ENCODE measurements at places on chromosomes 1 and 21.

- no peak for DNase-seq
These were observed 795.2 kb upstream of the TMPRSS15 start for GRCh38 chr21:19198801-19199200.

- no peak for DNase-seq
These were observed 32.2 kb downstream of the SDCCAG8 start for GRCh38 chr1:243288062-243288461.

DNA sequence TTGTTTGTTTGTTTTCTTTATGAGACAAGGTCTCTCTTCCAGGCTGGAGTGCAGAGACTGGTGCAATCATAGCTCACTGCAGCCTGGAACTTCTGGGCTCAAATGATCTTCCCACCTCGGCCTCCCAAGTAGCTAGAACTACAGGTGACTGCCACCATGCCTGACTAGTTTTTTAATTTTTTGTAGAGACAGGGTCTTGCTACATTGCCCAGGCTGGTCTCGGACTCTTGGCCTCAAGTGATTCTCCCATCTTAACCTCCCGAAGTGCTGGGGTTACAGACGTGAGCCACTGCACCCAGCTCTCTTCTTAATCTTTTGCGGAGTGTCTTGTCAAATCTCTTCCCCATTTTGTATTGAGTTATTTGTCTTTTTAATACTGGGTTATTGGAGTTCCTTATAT, 32.6 kb upstream of the PARP1 start:
- no peak for DNase-seq

DNA sequence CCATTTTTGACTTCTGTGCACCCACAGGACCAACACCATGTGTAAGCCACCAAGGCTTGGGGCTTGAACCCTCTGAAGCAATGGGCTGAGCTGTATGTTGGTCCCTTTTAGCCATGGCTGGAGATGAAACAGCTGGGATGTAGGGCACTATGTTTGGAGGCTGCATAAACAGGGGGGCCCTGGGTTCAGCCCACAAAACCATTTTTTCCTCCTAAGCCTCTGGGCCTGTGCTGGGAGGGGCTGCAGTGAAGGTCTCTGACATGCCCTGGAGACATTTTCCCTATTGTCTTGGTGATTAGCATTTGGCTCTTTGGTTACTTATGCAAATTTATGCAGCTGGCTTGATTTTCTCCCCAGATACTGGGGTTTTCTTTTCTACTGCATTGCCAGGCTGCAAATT, 144.9 kb downstream of the ZNF326 start:
- DNase-seq = no peak

GRCh38 chr1:219910716-219911115, 17.6 kb downstream of the SLC30A10 start:
- no peak for DNase-seq

DNA sequence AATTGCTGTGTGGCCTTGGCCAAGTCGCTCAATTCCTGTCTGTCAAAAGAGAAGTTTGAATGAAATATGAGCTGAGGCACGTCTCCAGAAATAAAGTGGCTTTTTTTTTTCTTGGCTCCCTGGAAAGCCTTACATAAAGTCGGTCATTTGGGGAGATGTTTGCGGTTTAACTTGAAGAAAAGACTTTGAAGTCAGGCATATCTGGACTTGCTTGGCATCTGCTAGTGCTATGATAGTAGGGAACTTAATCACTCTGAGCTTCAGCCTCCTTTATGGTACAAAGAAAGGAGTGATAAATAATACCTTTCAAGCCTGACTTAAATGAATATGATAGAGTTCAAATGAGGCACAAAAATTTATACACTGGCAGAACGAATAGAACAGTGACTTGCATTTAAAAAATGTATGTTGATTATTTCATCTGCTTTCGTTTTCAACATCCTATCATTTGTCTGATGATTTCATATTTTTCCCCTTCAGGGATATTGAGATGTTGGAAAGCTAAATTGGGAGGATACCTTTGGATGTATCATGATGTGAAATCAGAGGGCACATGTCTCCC, 60.2 kb downstream of the FASLG start:
- DNase-seq = no peak

- DNase-seq = no peak
These were observed 464 bp downstream of the ACBD6 start for GRCh38 chr1:180501865-180502360.

- DNase-seq = no peak
These were observed 64.9 kb downstream of the MACF1 start for GRCh38 chr1:39269349-39269748.

All from T-helper 2 cell (primary cell).